ENCODE measurements at places on chromosomes 1 and 21. TPM values are rescaled to one million over a fixed set of nuclear protein-coding genes. Genes with fewer than 3 reads are reported as not detected.

The LENEP gene
- not detected for total RNA-seq

The ID3 gene
- 151 TPM for total RNA-seq

The AGTRAP gene
- total RNA-seq = 80.1 TPM

The SYPL2 gene
- 3.1 TPM for total RNA-seq

The PAPPA2 gene
- total RNA-seq = 0.97 TPM

The RIPK4 gene
- total RNA-seq = 12.4 TPM

The TP73 gene
- 0.77 TPM for total RNA-seq

The CTXND2 gene
- total RNA-seq = not detected

The GNAT2 gene
- not detected for total RNA-seq

The SYDE2 gene
- 23.0 TPM for total RNA-seq

The GJB5 gene
- not detected for total RNA-seq

DNA sequence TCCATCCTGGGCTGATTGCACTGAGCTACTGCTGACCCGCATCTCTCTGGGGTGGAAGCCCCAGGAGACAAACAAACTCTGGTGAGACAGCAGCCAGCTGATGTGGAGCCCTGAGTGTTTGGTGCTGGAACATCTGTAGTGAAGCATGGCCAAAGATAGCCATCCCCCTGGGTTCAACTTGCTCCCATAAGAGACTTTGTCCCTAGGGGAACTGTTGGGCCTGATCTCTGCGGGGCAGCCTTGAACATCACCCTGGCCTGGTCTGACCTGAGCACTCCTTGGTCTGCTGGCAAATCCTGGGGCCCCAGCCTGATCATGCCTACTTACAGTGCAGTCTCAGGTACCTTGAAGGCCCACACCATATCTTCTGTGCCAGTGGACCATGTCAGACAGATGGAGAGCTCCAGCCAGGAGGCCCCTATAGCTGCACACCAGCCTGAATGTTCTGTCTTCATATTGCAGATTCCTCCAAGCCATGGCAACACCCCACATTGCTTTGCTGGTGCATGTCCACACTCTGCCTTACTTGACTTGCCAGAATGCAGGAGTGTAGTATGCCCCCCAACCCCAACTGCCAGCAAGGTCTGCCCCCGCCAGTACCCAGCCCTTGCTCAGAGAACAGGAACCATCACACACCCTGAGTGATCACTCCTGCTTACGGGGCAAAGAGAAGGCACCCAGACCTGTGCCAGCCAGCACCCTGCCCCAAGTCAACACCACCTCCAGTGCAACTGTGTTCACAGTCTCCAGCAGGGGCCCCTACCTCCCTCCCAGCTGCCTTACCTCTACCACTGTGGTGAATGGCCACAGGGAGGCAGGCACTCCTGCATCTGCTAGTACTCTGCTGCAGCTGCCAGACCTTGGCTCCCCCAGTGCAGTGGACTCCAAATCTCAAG is 690.5 kb upstream of the NR5A2 start:
- peak; percentile 2 for DNase-seq

GRCh38 chr1:82950606-82951200 is 1048.2 kb downstream of the TTLL7 start:
- DNase-seq = no peak

DNA sequence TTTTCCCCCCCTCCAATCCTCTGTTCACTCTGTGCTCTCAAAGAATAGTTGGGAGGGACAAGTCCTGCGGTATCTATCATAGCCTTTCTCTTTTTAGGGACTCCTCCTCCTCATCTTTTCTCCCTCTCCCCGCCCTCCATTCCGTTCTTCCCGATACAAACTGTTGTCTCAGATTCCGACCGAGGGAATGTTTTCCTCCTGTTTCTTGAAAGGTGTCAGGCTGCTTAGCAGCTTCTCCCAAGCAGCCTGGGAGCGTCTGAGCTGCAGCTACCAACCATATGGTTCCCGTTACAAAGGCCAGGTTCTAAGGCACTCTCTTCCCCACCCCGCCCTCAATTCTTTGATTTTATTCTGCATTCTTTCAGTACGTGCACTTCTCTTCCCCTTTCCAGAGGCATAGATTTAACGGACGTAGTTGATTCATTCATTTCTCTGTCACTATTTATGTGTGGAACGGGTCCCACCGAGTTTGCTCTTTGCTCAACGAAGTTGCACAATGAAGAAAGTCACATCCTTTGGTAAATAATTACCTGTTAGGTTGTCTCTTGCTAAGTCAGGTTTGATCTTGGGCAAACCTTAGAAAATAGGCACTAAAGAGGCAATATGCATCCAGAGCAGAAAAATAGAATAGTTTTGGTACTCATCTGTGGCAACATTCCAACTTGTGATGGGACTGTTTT is 2.8 kb downstream of the ADGRL2 start:
- DNase-seq = no peak

GRCh38 chr1:34406377-34406776 is 229.7 kb downstream of the C1orf94 start:
- no peak for DNase-seq

GRCh38 chr1:67745875-67746698 is 61.1 kb downstream of the GADD45A start:
- DNase-seq = no peak

DNA sequence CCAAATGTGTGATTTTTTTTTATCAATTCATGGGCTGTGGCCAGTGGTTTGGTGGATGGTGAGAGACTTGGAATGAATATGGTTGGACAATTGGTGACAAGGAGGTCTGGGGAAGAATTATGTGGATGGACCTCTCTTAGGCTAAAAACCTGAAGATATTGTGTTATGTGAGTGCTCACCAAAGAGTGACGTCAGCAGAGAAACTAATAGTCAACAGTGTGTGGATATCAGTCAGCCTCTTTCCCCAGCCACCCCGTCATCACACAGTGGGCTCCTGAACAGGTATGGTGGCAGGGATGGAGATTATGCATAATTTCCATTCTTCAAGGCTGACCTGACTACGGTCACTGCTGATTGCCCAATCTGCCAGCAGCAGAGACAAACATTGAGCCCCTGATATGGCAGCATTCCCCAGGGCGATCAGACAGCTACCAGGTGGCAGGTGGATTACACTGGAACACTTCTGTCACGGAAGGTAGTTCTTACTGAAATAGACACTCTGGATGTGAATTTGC is 9.2 kb upstream of the OR2G2 start:
- DNase-seq = no peak

DNA sequence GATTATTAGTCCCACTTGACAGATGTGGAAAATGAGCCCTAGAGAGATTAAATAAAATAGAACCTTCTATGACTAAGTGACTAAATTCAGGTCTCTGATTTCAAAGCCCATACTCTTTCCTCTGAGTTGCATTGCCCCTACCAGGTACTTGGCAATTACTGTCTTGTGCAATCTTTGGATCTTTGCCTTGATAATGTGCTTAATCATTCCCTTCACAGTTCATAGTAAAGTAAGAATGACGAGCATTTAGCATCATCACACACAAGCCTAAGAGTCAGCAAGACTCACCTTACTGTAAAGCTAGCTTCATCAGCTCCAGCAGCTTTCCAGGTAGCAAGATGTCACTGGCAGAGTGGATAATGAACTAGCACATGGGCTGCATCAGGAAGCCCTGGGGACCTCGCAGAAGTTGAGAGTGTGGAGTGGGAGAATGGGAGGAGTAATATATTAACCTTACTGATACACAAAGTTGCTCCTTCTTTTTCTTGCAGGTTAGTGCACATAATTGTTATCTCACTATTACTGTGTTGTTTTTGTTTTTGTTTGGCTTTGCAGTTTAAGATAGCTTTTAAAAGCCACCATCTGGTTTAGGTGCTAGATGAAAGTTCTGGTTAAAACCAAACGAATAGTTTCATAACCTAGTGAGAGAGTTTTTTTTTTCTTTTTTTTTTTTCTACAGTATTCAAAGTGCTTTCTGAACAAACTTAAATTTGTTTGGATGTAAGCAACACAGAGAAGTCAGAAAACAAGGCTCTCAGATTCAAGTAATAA is 71.8 kb downstream of the PBX1 start:
- DNase-seq = no peak

DNA sequence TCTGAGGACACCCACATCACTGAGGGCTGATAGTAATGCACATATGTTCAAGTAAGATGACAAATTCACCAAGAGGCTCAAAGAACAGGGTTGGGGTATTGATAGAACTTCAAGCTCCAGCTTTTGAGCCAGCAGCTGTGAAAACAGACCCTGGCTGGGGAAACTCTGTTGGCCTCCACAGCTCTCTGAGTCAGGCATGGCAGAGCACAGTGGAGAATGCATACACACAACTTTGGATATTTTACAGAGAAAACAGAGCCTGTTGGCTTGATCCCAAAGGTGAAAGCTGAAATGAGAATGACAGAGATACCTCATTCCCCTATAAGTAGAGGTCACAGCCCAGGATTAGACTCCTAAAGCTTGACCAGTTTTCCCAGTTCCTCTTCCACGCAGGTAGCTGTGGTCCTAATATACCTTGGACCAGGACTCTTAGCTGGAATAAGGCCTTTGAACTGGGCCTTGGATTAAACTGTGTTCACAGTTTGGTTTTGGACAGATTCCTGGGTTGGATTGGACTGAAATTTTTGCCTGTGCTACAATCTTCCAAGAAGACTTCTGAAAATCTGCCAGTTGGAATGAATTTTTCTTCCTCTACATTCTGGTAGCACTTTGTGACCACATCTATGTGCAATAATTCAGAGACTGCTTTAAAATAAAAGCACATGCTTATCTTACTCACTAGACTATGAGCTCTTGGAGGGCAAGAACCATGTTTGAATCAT is 101.6 kb upstream of the HMGB4 start:
- DNase-seq = no peak

- DNase-seq = no peak
These were observed 82.2 kb upstream of the LMO4 start for GRCh38 chr1:87246436-87246835.

- no peak for DNase-seq
These were observed 36.9 kb upstream of the SLC22A15 start for GRCh38 chr1:115939455-115939854.

GRCh38 chr1:235018161-235018560 is 110.5 kb downstream of the TOMM20 start:
- DNase-seq = no peak

- no peak for DNase-seq
These were observed 262.6 kb downstream of the SIPA1L2 start for GRCh38 chr1:232367293-232367692.

DNA sequence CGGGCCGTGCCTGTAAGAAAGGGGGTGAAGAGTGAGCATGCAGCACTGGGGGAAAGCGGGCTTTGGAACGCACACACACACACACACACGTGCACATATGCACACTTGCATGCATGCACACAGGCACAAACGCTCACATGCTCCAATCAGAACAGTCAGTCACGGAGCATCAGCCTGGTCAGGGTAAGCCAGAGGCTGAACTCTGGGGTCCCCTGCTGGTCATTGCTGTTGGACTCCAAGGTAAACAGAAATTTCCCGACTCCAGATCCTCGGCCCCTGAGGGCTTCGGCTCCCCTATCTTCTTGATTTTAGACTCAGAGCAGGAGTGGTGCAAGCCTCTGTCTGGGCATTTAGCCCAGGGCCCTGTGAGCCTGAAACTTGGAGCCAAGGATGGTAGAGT is 54.2 kb downstream of the SYT2 start:
- no peak for DNase-seq

DNA sequence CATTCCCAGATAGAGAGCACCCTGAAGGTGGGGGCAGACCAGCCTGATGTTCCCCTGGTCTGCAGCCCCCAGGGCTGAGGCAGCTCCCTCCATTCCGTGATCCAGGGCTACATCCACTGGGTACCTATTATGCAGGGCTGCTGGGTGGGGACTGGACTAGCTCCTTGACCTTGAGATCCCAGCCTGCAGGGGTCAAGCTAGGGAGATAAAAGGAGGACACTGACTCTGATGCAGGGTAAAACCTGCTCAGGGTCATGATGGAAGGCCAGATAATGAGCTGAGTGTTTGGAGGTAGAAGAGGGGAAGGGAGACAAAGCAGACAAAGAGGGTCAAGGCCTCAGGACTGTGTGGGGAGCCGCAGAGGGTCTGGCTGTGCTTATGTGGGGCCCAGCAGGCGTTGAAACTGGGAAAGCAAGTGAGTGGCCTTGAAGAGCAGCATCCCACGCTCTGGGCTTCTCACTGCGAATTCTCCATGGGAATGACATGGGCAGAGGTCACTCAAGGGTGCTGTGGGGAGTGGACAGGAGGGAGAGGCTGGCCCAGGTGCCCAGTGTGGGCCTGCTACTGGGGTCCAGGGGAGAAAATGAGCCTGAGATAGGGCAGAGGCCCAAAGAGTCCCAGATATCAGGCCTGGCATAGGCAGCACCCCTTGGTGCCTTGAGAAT is 9.7 kb downstream of the FOXO6 start:
- no peak for DNase-seq

- no peak for DNase-seq
These were observed 24.8 kb upstream of the KCNE1 start for GRCh38 chr21:34536820-34537219.

GRCh38 chr1:54230507-54231339 is 30.8 kb downstream of the MRPL37 start:
- DNase-seq = no peak

GRCh38 chr1:178940068-178940765 is 69.3 kb upstream of the ANGPTL1 start:
- no peak for DNase-seq

DNA sequence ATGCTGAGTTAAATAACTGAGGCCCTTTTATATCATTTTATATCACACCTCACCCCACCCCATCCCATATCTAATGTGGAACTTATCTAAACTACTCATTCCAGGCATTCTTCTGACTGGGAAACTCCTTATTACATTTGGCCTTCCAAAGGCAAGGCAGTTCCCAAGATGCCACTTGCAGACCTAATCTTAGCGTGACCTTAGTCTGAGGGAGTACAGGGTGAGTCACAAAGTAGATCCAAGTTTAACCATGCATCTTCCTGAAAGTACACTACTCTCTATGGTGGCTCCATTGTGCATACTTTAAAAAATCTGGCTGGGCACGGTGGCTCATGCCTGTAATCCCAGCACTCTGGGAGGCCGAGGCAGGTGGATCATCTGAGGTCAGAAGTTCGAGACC is 353.6 kb upstream of the C1orf87 start:
- no peak for DNase-seq

DNA sequence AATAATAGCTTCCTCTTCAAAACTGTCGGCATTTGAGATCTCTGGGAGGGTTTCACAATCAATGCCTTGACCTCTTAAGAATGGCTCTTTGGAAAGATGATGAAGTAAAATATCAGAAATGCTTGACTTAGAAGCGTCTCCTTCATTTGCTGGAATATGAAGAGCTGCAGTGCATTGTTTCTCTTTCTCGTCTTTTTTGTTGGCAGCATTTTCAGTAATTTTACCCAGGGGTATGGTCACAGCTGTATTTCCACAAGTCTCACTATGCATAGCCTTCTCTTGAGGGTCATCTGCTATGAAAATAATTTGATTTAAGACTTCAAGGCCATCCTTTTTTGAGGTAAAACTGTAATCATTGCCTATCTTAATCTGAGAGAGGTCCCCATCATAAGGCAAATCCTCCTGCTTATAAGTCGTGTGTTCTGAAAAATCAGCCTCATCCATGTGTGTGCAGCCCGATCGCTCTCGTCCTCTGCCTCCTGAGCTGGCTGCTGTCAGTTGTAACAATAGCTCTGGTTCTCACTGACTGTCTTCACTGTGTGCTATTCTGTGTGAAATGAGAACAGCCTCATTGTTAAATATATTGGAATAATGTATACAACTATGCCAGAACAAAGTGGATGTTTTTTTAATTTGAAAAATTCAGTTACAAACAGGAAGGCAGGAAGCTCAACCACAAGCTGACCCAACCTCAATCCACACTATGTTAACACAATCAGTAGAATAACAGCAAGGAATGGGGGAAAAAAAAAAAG is 4.5 kb downstream of the AKNAD1 start:
- no peak for DNase-seq

GRCh38 chr1:39670689-39671088 is 1.2 kb downstream of the NT5C1A start:
- no peak for DNase-seq

Measured in upper lobe of left lung (tissue), 6 donors.